Adrenal gland (tissue), 19 donors: ENCODE measurements at places on chromosomes 7 and 10. TPM values are rescaled to one million over a fixed set of nuclear protein-coding genes. Genes with fewer than 3 reads are reported as not detected.

The GRB10 gene
- 158 TPM for total RNA-seq

The NKX2-3 gene
- total RNA-seq: not detected

The RBP4 gene
- 10.2 TPM for total RNA-seq

The VKORC1L1 gene
- total RNA-seq: 10.5 TPM

The CYCS gene
- 173 TPM for total RNA-seq

The AKR1C1 gene
- 22.6 TPM for total RNA-seq

The DKK1 gene
- total RNA-seq: not detected

The ACSM6 gene
- total RNA-seq: not detected

The TCERG1L gene
- 0.17 TPM for total RNA-seq

- H3K27me3 ChIP-seq: no peaks in the 10 kb centered on the region
- H3K36me3 ChIP-seq: no peaks in the 10 kb centered on the region
- H3K4me1 ChIP-seq: no peaks in the 10 kb centered on the region
- DNase-seq: no peak
- H3K4me3 ChIP-seq: no peak overlapping the region
These were observed 478.6 kb downstream of the LRMDA start for GRCh38 chr10:75910032-75910431.

- H3K27ac ChIP-seq: no peak overlapping the region
- no peak for DNase-seq
- no peaks in the 10 kb centered on the region for H3K36me3 ChIP-seq
- H3K4me3 ChIP-seq: no peak overlapping the region
- no peaks in the 10 kb centered on the region for H3K4me1 ChIP-seq
These were observed 122.4 kb downstream of the PRKG1 start for GRCh38 chr10:51196508-51197175.

GRCh38 chr7:98056580-98056979 lies 50.1 kb upstream of the LMTK2 start:
- H3K36me3 ChIP-seq: no peaks in the 10 kb centered on the region
- no peak for DNase-seq
- H3K4me1 ChIP-seq: no peaks in the 10 kb centered on the region
- no peak overlapping the region for H3K27ac ChIP-seq
- no peaks in the 10 kb centered on the region for H3K27me3 ChIP-seq

GRCh38 chr7:99453105-99453504 lies 12.9 kb downstream of the ATP5MF start:
- H3K36me3 ChIP-seq: no peaks in the 10 kb centered on the region
- no peaks in the 10 kb centered on the region for H3K4me1 ChIP-seq
- no peak overlapping the region for H3K4me3 ChIP-seq
- no peak for DNase-seq

DNA sequence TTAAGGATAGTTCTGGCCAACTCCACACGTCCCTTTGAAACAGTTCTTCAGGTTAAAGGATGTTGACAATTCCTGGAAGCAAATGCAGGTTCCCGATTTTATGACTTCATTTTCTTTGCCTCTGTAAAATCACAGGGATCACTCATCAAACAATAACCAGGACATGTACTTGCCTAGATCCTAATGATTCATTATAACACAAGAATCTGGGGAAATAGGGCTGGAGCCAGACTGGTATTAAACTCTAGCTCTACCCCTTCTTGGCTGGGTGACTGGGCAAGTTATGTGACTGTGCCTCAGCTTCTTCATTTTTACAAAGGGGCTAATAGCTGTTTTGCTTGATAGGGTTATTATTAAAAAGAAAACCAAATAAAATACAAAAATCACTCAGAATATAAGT lies 56.0 kb upstream of the KCND2 start:
- no peak for DNase-seq
- H3K27me3 ChIP-seq: no peaks in the 10 kb centered on the region
- no peaks in the 10 kb centered on the region for H3K36me3 ChIP-seq
- H3K4me3 ChIP-seq: no peak overlapping the region
- no peaks in the 10 kb centered on the region for H3K4me1 ChIP-seq

- no peak overlapping the region for H3K27ac ChIP-seq
- no peak overlapping the region for H3K4me3 ChIP-seq
- no peaks in the 10 kb centered on the region for H3K27me3 ChIP-seq
- H3K4me1 ChIP-seq: no peaks in the 10 kb centered on the region
- H3K36me3 ChIP-seq: no peaks in the 10 kb centered on the region
These were observed 28.2 kb upstream of the IL6 start for GRCh38 chr7:22698767-22699166.

GRCh38 chr7:151686826-151687225 lies 167.1 kb upstream of the RHEB start:
- peaks cover 23% of the 10 kb centered on the region for H3K4me1 ChIP-seq
- H3K27me3 ChIP-seq: no peaks in the 10 kb centered on the region
- peak overlapping the region; percentile 87 for H3K27ac ChIP-seq
- H3K36me3 ChIP-seq: no peaks in the 10 kb centered on the region
- no peak for DNase-seq

DNA sequence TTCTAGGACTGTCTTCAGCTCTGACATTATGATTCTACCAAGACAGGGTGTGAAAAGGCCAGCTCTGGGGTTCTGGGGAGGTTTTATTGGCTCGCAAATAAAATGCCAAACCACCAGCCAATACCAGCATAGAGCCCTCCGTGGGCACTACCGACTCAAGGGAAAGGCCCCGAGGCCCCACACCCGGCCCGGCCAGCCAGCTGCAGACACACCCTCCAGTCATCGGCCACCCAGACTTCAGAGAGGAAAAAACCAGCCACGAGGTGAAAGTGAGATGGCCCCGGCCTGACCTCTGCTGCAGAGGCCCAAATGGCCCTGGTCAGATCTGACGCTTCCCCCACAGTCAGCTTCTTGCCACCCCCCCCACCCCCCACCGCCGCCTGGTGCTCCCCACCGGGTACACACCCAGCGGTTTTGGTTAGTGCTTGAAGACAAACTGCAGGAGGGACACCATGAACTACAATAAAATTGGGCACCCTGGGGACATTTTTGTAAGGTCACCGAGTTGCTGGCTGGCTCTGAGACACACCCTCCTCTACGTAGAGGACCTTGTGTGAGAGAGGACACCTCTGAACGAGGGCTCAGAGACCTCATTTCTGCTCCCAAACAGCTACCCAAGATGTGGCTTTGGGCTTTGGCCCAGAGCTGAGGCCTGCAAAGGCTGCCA lies 79.9 kb downstream of the PRKAG2 start:
- no peak overlapping the region for H3K4me3 ChIP-seq
- H3K27ac ChIP-seq: no peak overlapping the region
- no peak for DNase-seq
- H3K36me3 ChIP-seq: no peaks in the 10 kb centered on the region

DNA sequence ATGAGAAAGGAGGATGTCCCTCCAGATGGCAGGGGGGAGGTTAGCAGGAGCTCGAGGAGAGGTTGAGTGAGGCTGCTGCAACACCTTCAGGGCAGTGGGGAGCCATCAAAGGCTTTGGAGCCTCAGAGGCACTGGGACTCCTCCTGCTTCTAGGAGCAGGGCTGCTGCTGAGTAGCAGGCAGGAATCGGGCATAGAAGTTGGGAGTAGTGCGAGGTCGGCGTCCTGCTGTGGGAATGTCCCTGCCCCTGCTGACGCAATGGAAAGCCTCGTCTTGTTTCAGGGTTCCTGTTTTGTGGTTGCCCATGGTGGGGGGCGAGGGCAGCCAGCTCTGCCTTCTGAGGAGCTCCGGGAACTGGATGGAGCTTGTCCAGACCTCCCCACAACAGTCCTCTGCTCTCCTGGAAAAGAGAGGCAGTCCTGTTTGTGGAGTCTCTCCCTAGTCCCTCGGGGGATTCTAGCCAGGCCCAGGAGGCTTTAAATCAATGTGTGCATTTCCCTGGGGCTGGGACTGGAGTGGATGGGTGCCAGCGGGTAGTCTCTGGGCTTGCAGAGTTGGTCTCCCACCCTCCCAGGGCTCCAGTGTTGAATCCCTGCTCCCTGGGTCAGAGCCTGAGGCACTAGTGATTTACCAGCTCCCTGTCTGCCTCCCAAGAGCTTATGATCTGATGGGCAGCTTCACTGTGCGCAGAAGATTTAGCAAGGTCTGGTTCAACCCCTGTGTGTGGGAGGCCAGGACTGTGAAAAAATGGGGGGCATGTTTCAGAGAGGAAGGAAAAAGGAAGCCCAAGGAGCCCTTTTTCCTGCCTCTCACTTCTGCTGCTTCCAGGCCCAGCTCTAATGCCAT lies 98.7 kb upstream of the PPIF start:
- peak overlapping the region; percentile 88 for H3K27ac ChIP-seq
- peaks cover 69% of the 10 kb centered on the region for H3K4me1 ChIP-seq
- peak; percentile 84 for DNase-seq
- H3K36me3 ChIP-seq: no peaks in the 10 kb centered on the region

DNA sequence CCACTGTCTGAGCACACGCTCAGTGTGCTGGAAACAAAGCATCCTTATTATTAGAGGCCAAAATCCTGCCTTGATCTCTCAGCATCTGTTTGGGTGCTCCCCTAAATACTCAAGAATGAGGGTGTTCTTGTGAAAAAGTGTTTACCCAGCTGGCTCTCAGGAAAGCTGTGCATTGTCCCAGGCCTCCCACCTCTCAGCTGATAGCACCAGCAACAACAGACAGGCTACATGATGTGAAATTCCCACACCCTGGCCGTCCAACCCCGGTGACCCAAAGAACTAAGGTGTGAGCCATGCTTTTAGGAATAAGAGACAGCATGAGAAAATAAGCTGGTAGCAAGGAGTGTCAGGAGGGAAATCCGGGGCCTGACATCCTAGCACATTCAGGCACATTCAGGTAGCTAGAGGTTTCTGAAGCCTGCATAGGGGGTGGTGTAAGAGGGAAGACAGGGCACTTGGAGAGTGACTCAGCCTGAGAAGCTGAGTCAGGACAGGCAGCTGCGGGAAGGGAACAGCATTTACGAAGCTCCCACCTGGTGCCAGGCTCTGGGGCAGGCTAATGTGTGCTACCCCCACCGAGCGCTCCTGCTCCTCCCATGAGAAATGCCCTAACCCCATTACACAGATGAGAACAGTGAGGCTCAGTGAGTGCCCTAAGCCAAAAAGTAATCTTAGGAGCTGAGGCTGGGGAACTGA lies 205.6 kb downstream of the GRID1 start:
- DNase-seq: no peak
- H3K27ac ChIP-seq: no peak overlapping the region
- H3K4me3 ChIP-seq: no peak overlapping the region
- H3K4me1 ChIP-seq: no peaks in the 10 kb centered on the region

GRCh38 chr7:157027568-157028198 lies 17.2 kb upstream of the MNX1 start:
- no peaks in the 10 kb centered on the region for H3K4me1 ChIP-seq
- H3K36me3 ChIP-seq: no peaks in the 10 kb centered on the region
- no peak overlapping the region for H3K27ac ChIP-seq
- DNase-seq: no peak
- peaks cover 42% of the 10 kb centered on the region for H3K27me3 ChIP-seq
- H3K4me3 ChIP-seq: no peak overlapping the region

DNA sequence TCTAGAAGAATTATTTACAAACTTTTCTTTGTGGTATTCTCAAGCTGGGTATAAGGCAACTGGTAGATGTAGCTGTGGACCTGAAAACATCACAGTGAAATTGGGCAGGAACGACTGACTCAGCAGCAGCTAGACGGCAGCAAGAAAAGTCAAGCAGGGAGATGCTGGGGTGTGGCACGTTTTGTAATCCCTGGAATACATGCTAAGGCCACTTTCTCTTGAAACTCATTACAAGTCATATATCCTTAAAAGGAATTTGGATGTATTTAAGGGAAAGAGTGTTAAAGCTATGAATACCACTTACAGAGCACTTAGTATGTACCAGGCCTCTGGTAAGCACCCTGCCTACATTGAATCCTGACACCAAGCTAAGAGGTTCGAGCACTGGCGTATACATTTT lies 17.4 kb downstream of the BEND7 start:
- H3K36me3 ChIP-seq: no peaks in the 10 kb centered on the region
- H3K4me3 ChIP-seq: no peak overlapping the region
- H3K4me1 ChIP-seq: no peaks in the 10 kb centered on the region
- no peak overlapping the region for H3K27ac ChIP-seq
- H3K27me3 ChIP-seq: no peaks in the 10 kb centered on the region

DNA sequence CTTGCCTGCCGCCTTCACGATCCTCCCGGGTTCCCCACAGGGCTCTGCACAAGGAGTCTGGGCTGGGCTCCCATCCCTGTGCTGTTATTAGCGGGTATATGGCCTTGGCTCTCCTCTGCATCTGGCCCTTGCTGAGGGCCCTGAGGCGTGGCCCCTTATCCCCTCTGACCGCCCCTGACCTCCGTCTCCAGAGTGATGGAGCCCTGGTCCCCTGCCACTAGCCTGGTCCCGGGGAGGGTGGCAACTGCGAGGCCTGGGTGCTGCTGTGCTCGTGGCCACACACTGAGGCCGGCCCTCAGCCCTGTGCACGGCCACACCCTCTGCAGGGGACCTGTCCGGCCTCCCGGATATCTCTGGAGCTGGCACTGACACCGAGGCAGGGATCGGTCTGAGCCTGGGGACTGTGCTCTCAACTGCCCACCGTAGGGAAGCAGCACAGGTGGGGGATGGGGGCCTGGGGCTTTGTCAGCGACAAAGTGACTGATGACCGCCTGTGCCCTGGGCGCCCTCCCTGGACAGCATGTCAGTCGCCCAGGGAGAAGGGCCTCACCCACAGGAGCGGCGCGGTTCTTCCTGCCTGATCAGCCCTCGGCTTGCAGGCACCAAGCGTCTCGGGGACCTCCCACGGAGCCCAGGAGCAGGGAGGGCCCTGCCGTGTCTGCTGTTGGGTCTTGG lies 72.4 kb downstream of the NKX6-2 start:
- H3K27ac ChIP-seq: no peak overlapping the region
- no peak for DNase-seq
- no peak overlapping the region for H3K4me3 ChIP-seq
- no peaks in the 10 kb centered on the region for H3K4me1 ChIP-seq
- H3K36me3 ChIP-seq: peaks cover 11% of the 10 kb centered on the region

DNA sequence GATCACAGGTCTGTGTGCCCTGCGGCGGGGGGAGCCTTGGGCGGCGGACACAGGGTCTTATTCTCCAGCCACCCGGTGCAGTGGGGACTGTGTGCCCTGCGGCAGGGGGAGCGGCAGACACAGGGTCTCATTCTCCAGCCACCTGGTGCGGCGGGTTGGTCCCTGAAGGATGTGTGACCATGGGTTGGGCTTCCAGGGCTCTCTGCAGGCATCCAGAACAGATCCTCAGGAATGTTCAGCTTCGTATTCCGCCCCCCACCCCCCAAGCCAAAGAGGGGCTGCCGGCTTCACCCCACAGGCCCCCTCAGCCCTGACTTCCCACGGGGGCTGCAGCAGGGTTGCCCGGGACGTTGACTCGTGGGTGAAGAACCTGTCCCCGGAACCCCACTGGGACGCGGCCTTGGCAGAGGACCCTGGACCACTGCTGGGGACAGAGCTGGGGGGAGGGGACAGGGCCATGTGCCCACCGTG lies 154.5 kb upstream of the PPP2R2D start:
- DNase-seq: no peak
- H3K36me3 ChIP-seq: no peaks in the 10 kb centered on the region
- H3K27ac ChIP-seq: no peak overlapping the region
- H3K4me3 ChIP-seq: no peak overlapping the region
- H3K27me3 ChIP-seq: peaks cover 14% of the 10 kb centered on the region
- no peaks in the 10 kb centered on the region for H3K4me1 ChIP-seq
